ENCODE measurements at places on chromosomes 3 and 15. TPM values are rescaled to one million over a fixed set of nuclear protein-coding genes. Genes with fewer than 3 reads are reported as not detected.

The LRRK1 gene
- total RNA-seq, result 11.7 TPM

The GHRL gene
- total RNA-seq, result 3.6 TPM

The TM6SF1 gene
- total RNA-seq, result 12.4 TPM

The GPR15 gene
- total RNA-seq, result not detected

The MCF2L2 gene
- 0.53 TPM for total RNA-seq

The SLC38A3 gene
- total RNA-seq, result 2.9 TPM

The KLHL40 gene
- total RNA-seq, result 38.8 TPM

The ATP13A3 gene
- 102 TPM for total RNA-seq

The TRPC1 gene
- total RNA-seq, result 21.3 TPM

The GAP43 gene
- total RNA-seq, result 1.1 TPM

The ADAMTSL3 gene
- 11.9 TPM for total RNA-seq

The SAXO2 gene
- total RNA-seq, result 2.5 TPM

The ACP3 gene
- 79.9 TPM for total RNA-seq

The MCTP2 gene
- total RNA-seq, result 21.3 TPM

The SLC6A1 gene
- total RNA-seq, result 1.6 TPM

The ATP13A4 gene
- 2.9 TPM for total RNA-seq

The FBXO40 gene
- total RNA-seq, result 1.5 TPM

The ADAMTS9 gene
- total RNA-seq, result 151 TPM

The ITIH1 gene
- 0.41 TPM for total RNA-seq

The FAM174B gene
- total RNA-seq, result 17.9 TPM

The GOLGA8S gene
- 0.12 TPM for total RNA-seq

The PCNP gene
- total RNA-seq, result 87.5 TPM

The RHOV gene
- 3.3 TPM for total RNA-seq

The ADGRG7 gene
- total RNA-seq, result not detected

The NBEAL2 gene
- total RNA-seq, result 39.9 TPM

The LRRC2 gene
- 4.1 TPM for total RNA-seq

The AQR gene
- total RNA-seq, result 28.4 TPM

The INSYN1 gene
- 7.9 TPM for total RNA-seq

The MORC1 gene
- 0.35 TPM for total RNA-seq
